CD8-positive, alpha-beta memory T cell (primary cell): ENCODE measurements at places on chromosomes 16 and 17. TPM values are rescaled to one million over a fixed set of nuclear protein-coding genes. Genes with fewer than 3 reads are reported as not detected.

BMERB1 gene
- total RNA-seq = 13.1 TPM

DPEP2 gene
- total RNA-seq = 6.2 TPM

TP53TG3D gene
- total RNA-seq = not detected

KRT39 gene
- total RNA-seq = not detected

C17orf100 gene
- 2.0 TPM for total RNA-seq

SYNGR3 gene
- 3.6 TPM for total RNA-seq

OR2C1 gene
- total RNA-seq = not detected

DNA sequence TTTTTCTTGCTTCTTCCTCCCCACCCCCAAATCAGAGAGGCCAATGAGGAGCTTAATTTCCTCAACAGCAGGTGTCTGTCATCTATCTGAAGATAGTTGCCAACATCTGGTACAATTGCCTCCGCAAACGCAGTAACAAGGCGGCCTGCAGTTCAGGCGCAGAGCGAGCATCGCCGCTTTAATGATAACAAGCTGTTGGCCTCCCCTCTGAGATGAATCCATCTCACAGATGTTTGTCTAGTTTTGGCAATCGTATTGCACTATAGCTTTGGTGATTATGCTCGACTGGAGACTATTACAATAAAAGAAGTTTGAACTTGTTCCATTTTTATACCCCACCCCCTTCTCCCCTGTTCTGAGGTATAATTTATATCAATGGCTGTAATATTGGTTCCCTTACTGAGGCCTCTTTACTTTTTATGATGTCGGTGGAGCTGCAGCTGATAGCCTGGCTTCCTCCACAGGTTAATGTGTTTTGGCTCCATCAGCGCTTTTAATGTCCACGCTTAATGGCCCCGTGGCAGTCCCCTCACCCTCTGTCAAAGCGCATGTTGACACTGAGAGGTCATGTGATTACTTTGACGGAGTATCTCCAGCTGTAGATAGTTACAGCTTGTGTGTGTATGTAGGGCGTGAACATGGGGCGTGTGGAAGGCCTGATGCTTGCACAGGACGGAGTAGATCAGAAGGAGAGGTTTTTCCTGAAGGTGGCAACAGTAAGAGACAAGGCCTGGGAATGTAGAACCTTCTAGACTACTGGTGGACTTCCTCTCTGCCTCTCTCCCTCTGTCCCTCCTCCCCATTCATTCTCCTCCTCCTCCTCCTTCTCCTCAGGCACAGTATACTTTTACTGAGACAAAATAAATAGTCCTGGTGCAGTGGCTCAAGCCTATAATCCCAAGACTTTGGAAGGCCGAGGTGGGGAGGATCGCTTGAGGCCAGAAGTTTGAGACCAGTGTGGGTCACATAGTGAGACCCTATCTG lies 164.7 kb downstream of the MSI2 start:
- no peaks in the 10 kb centered on the region for H3K27me3 ChIP-seq
- no peaks in the 10 kb centered on the region for H3K4me1 ChIP-seq
- no peak overlapping the region for H3K27ac ChIP-seq
- no peak overlapping the region for H3K4me3 ChIP-seq

GRCh38 chr17:11182430-11182829 lies 58.6 kb upstream of the SHISA6 start:
- H3K36me3 ChIP-seq = no peaks in the 10 kb centered on the region
- DNase-seq = no peak
- no peak overlapping the region for H3K27ac ChIP-seq
- H3K27me3 ChIP-seq = no peaks in the 10 kb centered on the region

- no peaks in the 10 kb centered on the region for H3K4me1 ChIP-seq
- no peaks in the 10 kb centered on the region for H3K36me3 ChIP-seq
Measured at GRCh38 chr17:2703181-2703580, 8.4 kb downstream of the CLUH start.

- no peaks in the 10 kb centered on the region for H3K27me3 ChIP-seq
- H3K36me3 ChIP-seq = no peaks in the 10 kb centered on the region
- H3K4me1 ChIP-seq = peaks cover 10% of the 10 kb centered on the region
- no peak overlapping the region for H3K27ac ChIP-seq
- no peak for DNase-seq
Measured at GRCh38 chr17:47643116-47643515, 6.6 kb upstream of the KPNB1 start.

GRCh38 chr17:57553991-57554825 lies 190.9 kb downstream of the CCDC182 start:
- no peak overlapping the region for H3K27ac ChIP-seq
- peaks cover 5% of the 10 kb centered on the region for H3K36me3 ChIP-seq
- peaks cover 8% of the 10 kb centered on the region for H3K4me1 ChIP-seq
- DNase-seq = no peak

DNA sequence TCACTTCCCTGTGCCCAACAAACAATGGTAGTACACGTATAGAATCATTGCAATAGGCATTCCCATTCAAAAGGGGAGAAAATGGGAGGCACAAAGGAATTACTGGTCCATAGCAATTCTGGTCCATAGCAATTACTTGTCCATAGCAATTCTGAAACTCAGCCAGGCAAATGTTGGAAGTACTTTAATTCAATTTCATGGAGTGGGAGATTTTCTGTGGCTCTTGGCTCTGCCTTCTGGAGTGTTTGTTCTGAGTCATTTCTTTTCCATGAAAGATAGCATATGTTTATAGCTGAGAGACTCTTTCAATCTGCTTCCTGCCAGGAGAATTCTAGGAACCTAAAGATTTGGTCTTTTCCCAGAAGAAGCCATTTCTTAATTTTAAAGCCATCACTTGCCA lies 182.8 kb upstream of the ELAC2 start:
- no peak overlapping the region for H3K4me3 ChIP-seq
- no peak overlapping the region for H3K27ac ChIP-seq
- H3K27me3 ChIP-seq = no peaks in the 10 kb centered on the region
- no peaks in the 10 kb centered on the region for H3K36me3 ChIP-seq
- DNase-seq = no peak
- H3K4me1 ChIP-seq = no peaks in the 10 kb centered on the region

GRCh38 chr16:4886151-4886550 lies 38.9 kb downstream of the UBN1 start:
- H3K4me3 ChIP-seq = no peak overlapping the region
- H3K27ac ChIP-seq = no peak overlapping the region
- no peaks in the 10 kb centered on the region for H3K4me1 ChIP-seq
- peaks cover 23% of the 10 kb centered on the region for H3K36me3 ChIP-seq
- H3K27me3 ChIP-seq = no peaks in the 10 kb centered on the region

DNA sequence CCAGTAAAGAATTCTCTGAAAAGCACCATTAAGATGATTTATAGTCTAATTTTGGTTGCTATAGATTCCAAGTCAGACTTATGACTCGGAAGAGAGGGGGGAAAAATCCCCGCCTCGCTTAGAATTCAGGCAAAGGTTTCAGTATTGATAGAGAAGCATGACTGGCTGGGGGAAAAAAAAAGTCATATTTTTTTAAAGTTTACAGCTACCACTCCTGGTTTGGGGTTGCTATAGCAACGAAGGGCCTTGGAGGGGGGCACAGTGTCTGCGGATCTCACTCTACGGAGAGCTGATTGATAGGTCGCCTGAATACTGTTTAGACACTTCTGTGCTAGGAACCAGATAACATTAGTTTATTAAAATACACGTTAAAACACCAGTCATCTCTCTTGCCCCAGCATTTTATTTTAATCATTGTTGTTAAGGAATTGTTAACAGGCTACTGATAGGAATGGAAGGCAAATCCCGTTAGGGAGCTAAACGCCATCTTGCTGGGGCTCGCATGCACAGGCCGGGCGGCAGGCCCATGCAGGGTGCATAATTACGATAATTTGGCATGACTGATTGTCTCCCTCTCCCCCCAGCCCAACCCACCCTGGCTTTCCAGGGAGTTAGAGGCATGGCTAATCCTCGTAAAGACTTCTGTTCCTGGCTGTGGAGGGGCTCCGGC lies 380.0 kb upstream of the XYLT1 start:
- DNase-seq = no peak
- no peak overlapping the region for H3K27ac ChIP-seq
- no peaks in the 10 kb centered on the region for H3K4me1 ChIP-seq
- H3K36me3 ChIP-seq = no peaks in the 10 kb centered on the region
- H3K4me3 ChIP-seq = no peak overlapping the region
- H3K27me3 ChIP-seq = no peaks in the 10 kb centered on the region

DNA sequence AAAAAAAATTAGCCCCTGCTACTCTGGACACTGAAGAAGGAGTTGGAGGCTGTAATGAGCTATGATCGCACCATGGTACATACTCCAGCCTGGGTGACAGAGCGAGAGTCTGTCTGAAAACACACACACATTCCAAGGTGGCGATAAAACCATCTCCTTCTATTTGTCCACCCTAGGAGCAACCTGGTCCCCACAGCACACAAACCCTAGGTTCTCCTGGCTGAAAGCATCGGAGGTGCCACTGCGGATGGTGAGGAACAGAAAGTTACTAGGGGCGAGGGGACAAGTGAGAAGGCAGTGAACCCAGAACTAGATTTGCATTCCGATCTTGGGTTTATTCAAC lies 1.4 kb upstream of the ECI1 start:
- H3K4me1 ChIP-seq = peaks cover 8% of the 10 kb centered on the region
- H3K27ac ChIP-seq = no peak overlapping the region
- no peak overlapping the region for H3K4me3 ChIP-seq
- DNase-seq = no peak
- no peaks in the 10 kb centered on the region for H3K27me3 ChIP-seq

DNA sequence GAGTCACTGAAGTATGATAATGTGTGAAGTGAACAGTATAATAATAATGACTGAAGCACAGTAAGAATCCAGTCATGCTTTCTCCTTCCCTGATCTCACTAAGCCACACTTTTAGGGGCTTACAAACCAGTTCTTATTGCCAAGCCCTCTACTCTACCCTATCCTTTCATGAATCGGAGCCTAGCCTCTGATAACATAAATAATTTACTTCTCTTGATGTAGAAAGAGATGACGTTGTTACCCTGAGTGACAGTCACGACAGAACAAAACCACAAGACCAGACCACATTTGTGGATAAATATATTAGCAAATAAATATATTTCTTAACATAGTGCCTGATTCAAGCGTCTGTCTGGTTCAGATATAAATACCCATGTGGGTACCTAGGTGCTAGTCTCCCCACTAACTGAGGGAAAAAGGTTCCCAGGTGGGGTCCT lies 1.4 kb upstream of the SUPT4H1 start:
- H3K36me3 ChIP-seq = peaks cover 15% of the 10 kb centered on the region
- DNase-seq = no peak
- peak overlapping the region; percentile 93 for H3K27ac ChIP-seq
- H3K4me3 ChIP-seq = peak overlapping the region; percentile 98
- no peaks in the 10 kb centered on the region for H3K27me3 ChIP-seq

DNA sequence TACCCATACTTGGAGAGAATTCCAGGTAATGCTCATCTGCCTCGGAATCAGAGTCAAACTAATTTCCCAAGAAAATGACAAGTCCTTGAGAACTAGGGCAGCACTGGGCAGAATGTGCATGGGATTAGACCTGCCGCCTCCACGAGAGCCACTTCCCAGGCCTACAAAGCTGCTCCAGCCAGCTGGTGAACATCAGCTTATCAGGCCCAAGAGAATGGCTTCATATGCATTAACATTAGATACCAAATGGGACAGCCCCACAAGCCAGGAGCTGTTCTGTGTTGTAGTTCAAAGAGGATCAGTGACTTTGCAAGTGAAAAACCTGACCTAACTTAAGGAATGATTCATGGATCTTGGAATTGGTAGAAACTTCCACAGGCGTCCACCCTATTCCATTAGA lies 203.3 kb downstream of the CYLD start:
- H3K27ac ChIP-seq = no peak overlapping the region
- no peak overlapping the region for H3K4me3 ChIP-seq
- no peaks in the 10 kb centered on the region for H3K36me3 ChIP-seq
- H3K27me3 ChIP-seq = no peaks in the 10 kb centered on the region

DNA sequence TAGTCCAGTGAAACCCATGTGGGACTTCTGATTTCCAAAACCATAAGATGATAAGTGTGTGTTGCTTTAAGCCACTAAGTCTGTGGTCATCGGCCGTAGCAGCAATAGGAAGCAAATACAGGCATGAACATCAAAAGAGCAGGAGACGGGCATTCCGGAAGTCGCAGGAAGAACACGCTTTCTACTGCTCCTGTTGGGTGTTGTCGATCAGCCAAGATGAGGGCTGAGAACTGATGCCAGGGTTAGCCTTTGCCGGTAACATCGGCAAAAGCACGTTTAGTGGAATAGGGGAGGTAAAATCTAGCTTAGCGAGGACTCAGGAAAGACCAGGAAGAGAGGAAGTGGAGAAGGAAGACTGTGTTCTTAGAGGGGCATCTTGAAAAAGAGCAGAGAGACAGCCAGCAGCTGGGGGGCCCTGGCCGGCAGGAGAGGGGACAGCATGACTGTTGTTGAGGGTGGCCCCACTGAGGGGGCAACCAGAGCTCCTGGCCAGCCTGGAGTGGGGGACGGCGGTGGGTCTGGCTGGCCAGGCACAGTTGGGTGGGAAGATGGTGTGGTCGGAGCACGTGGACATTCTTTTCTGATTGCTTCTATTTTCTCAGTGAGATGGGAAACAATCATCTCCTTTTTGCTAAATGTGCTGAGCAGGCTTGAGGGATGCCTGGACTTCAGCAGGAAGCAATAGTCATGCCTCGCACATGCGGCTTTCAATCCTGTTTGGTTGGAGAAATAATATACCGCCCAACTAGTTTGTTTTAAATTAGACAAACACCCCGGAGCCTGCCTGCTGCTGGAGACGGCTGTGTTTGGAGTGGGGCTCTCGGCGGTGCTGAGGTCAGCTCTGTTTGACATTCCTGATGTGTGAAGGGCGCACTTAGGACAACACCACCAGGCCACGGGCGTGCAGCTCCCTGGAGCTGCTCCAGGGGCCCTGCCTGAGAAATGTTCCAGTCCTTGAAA lies 109.9 kb downstream of the METRNL start:
- no peak overlapping the region for H3K4me3 ChIP-seq
- no peak overlapping the region for H3K27ac ChIP-seq
- H3K27me3 ChIP-seq = no peaks in the 10 kb centered on the region
- no peaks in the 10 kb centered on the region for H3K36me3 ChIP-seq
- H3K4me1 ChIP-seq = peaks cover 5% of the 10 kb centered on the region
- DNase-seq = no peak

DNA sequence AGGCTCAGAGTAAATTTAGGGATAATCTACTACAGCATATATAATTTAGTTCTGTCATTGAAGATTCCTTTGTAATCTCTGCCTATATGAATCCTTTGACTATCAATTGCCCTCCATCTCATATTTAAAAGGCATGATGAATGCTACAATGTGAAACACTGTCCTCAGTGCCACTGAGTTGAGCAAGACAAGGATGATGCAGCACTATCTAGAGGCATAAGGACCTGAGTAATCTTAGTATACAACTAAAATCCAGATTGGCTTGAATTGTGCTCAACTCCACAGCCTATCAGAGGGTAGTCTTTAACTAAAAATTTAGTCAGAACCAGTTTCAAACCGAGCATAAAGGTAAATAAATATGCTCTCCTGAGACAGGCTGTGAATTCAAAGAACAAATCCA lies 11.6 kb upstream of the STRADA start:
- H3K27me3 ChIP-seq = no peaks in the 10 kb centered on the region
- peaks cover 9% of the 10 kb centered on the region for H3K4me1 ChIP-seq
- H3K4me3 ChIP-seq = no peak overlapping the region
- no peak for DNase-seq

- DNase-seq = no peak
- H3K4me3 ChIP-seq = no peak overlapping the region
- peaks cover 5% of the 10 kb centered on the region for H3K4me1 ChIP-seq
- H3K36me3 ChIP-seq = peaks cover 6% of the 10 kb centered on the region
Measured at GRCh38 chr16:11130978-11131665, 124.9 kb downstream of the SOCS1 start.

GRCh38 chr16:25751230-25751835 lies 59.6 kb downstream of the HS3ST4 start:
- no peak overlapping the region for H3K4me3 ChIP-seq
- H3K27me3 ChIP-seq = no peaks in the 10 kb centered on the region
- no peaks in the 10 kb centered on the region for H3K36me3 ChIP-seq
- H3K4me1 ChIP-seq = no peaks in the 10 kb centered on the region
- no peak for DNase-seq

GRCh38 chr16:5328546-5328945 lies 231.0 kb upstream of the EEF2KMT start:
- H3K27ac ChIP-seq = no peak overlapping the region
- no peak for DNase-seq
- H3K36me3 ChIP-seq = no peaks in the 10 kb centered on the region
- no peaks in the 10 kb centered on the region for H3K4me1 ChIP-seq
- H3K4me3 ChIP-seq = no peak overlapping the region
